ENCODE measurements at places on chromosomes 7 and 10.

GRCh38 chr7:52271703-52272102 is 763.7 kb upstream of the POM121L12 start:
- no peak for DNase-seq

- DNase-seq: no peak
Observed at GRCh38 chr10:22103701-22104470, 100.4 kb upstream of the DNAJC1 start.

- no peak for DNase-seq
Observed at GRCh38 chr10:114899982-114900381, 38.0 kb upstream of the TRUB1 start.

DNA sequence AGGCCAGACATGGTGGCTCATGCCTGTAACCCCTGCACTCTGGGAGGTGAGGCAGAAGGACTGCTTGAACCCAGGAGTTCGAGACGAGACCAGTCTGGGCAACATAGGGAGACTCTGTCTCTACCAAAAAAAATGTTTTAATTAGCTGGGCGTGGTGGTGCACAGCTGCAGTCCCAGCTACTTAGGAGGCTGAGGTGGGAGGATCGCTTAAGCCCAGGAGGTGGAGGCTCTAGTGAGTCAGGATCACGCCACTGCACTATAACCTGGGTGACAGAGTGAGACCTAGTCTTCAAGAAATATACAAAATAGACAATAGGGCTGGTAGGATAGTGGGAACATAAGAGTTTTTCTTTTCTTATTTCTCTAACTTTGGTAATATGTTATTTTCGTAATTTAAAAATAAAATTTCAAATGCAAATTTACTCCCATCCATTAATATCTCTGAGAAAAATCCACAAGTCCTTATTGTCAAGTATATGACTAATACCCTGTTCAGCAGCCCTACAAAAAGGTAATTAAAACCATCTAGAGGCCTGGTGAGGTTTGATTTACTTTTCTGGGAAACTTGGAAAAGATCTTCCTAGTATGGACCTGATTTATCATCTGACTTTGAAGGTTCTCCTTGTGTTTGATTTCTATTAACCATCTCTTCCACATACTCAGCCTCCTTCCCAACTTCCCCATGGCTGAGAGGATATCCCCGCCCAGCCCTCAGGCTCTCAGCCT is 50.0 kb downstream of the CREB3L2 start:
- no peak for DNase-seq

Measured in stimulated activated CD8-positive, alpha-beta memory T cell treated with anti-CD3 and anti-CD28 coated beads, Interleukin-7, amount 100 ng/mL, for 1 hour (primary cell).